Muscle of back (tissue), 13 donors: ENCODE measurements at places on chromosomes 2 and 18.
A peak's percentile ranks its signal among the peaks of the same experiment; 100 is the strongest.

DNA sequence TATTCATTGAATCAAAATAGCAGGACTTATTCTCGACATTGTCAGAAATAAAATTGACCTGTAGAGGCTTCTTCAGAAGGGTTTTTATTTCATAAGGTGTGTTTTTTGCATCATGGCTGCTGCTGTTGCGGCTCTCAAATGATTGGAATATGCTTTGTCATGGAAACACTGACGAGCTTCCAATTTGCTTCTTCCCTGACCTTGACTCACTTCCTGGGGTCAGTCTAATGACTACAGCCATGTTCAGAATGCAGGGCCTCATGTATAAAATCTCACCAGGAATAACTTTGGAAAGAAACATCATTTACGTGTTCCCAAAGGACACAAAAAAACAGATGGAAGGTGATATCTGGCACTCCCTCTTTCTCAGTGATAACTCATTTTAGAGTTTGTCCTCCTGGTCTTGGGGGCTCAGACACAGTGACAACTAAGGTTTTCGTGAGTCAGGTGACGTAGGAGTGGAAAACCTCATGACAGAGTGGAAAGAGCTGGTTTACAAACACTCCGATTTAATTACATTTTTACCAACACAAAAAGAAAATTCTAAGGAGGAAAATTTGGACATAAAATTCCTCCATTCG, 467.0 kb upstream of the RAB12 start:
- DNase-seq, result no peak

- DNase-seq, result no peak
Measured at GRCh38 chr2:207801259-207801658, 31.6 kb upstream of the FZD5 start.

- DNase-seq, result no peak
Measured at GRCh38 chr2:203934041-203934492, 2.5 kb upstream of the ICOS start.

DNA sequence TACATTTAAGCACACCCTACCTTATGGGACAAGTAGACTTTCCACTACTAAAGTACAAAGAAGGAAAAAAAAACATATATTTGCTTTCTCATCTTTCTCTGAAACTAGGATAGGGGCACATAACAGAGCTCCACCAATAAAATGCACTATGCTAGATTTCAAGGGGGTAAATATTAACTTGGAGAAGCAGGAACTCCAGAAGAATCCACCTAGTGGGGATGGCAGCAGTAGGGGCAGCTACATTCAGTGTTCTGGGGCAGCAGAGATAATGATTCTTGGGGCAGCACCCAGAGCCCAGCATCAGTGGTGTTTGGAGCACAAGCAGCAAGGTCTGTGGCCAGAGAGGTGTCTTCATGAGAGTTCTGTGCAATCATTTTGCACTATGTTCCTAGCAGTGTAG, 64.7 kb downstream of the DTNB start:
- DNase-seq, result no peak

DNA sequence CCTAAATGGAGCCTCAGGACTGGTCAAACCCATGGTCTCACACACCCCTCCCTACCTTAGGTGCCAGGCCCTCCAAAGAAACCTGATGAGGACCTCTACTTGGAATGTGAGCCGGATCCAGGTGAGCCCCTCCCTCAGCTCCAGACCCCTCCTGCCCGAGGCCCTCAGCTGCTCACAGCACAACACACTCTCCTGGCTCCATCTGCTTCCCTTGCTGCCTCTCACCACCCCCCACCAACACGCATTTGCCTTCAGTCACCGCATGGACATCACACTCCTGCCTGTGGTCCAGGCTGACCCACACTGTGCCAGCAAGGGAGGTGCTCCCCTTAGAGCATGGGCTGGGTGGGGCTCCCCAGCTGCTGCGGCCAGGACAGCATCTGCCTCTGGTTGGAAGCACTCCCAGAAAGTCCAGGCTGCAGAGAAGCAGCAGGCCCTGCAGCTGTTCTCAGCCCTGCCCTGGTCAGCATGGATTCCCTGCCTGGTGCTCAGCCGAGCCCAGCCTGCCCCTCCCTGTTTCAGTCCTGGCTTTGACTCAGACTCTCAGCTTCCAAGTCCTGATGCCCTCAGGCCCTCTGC, 15.1 kb downstream of the SH2D6 start:
- DNase-seq, result peak; percentile 95

GRCh38 chr2:156892467-156893281, 364.8 kb upstream of the GALNT5 start:
- peak; percentile 73 for DNase-seq
